ENCODE measurements at places on chromosomes 3 and 15.

DNA sequence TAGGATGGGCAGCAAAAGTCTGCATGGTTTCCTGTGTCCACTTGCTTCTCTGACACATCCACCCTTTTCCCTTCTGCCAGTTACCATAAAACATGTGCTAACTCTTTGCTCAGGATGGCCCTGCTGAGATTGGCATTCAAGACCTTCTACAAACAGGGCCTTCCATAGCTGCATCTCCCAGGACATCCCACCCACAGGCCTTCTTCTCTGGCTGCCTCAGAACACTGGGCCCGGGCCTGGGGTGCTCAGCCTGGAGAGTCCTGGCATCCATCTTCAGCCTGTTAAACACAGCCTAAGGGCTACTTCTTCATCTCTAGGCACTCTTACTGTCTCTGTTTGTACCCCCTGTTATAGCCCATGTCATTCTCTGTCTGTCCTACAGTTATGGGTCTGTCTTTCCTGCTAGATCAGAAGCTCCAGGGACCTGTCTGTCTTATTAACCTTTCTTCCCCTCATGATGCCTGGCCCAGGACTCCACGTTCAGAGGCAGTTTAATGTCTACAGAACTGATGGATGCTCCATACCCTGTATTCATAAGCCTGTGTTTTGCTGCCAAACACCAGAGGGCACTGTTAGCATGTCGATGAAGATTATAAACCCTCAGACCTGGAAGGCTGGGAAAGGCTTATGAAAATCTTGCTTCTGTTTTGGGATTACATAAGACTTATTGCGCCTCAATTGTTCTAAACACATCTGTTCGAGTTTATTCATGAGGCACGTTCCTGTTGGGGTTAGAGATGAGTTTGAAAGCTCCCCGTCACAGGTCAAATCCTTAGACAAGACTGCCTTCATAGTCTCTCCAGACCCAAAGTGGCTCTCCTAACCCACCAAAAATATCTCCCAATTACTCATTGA lies 16.5 kb downstream of the SEMA3G start:
- DNase-seq: peak; percentile 52

- DNase-seq: no peak
Measured at GRCh38 chr3:13628432-13628831, 79.5 kb downstream of the FBLN2 start.

DNA sequence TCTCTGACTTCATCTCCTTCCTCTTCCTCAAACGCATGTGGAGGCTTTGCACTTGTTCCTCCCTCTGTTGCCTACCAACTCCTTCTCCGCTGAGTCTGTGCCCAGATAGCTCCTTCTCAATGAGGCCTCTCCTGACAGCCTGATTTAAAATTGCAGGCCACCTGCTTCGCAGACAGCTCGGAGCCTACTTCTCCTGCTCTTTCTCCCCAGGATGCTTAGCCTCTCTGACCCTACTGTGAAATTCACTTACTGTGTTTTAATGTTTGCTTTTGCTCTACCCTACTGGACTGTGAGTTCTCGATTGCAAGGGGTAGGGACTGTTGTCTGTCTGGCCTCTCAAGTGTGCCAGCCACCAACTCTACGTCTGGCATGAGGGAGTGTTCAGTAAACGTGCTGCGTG lies 83.4 kb downstream of the EEFSEC start:
- DNase-seq: no peak

GRCh38 chr3:124685067-124685466 lies 45.2 kb upstream of the UMPS start:
- no peak for DNase-seq

DNA sequence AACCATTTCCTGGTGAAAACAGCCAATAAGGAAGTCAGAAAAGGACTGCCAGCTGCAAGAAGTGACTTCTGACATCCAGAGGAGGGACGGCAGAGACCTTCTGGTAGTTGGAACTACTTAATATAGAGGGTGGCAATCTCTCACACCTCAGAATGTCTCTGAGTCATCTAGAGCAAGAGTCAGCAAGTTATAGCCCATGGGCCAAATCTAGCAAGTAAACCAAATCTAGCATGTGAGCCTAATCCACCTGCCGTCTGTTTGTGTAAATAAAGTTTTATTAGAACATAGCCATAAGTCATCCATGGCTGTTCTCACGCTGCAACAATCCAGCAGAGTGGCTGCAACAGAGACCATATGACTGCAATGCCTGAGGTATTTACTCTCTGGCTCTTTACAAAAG lies 160.5 kb upstream of the NR2E3 start:
- DNase-seq: no peak

GRCh38 chr3:133412183-133413132 lies 12.6 kb downstream of the BFSP2 start:
- no peak for DNase-seq

DNA sequence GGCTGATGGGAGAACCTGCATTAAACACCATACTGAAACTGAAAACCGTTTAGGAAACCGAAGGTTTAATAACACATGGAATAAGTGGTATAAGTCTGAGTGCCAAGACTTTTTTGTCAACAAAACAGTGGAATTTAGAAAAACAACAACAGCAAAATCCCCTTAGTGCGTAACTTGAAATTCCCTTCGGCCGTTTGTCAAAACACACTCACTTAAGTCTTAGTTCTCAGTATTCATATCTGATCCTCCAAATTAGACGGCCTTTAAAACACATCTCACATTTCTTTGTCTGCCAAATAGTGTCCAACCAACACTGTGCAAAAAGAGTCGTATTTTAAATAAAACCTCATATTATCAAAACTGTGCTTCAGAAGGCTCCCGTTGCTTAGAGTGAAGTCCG lies 64.5 kb downstream of the LRCH3 start:
- DNase-seq: no peak

GRCh38 chr3:5227812-5228211 lies 40.3 kb downstream of the EDEM1 start:
- DNase-seq: no peak

DNA sequence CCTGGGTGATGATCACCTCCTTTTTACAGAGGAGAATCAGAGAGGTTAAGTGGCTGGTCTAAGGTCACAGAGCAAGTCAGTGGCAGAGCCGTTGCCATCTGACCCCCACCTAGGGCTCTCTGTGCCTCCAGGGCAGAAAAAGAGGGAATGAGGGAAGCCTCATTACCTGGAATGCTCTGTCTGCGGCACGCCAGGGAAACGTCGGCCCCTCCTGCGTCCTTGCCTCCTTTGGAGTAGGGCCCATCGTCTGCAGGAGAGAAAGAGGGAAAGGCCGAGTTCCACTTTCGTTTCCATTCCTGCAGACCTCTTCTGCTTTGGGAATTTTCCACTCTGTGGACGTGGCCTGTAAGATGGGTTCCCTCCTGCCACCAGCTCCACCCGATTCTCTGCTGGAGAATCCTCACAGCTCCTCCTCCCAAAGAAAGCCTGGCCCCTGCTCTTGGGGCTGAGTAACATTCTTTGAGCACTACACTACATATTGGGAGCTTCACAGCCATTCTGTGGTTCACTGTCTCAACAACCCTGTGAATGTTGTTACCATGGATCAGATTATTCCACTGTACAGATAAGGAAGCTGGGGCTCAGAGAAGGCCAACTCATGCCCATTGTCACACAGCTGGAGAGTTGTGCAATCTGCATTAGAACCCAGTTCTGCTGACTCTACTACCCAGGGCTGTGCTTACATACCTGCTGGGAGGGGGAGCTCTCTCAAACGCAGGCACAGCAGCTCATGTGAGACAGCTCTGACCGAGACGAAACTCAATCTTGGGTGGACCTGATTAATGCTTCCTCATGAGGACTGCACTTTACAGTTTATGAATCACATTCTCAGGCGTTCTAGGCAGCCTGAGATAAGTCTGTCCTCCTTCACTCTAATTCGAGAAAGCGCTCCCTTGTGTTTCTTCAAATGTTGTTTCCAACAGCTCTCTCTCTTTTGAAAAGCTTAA lies 14.2 kb downstream of the GRIP2 start:
- DNase-seq: no peak

DNA sequence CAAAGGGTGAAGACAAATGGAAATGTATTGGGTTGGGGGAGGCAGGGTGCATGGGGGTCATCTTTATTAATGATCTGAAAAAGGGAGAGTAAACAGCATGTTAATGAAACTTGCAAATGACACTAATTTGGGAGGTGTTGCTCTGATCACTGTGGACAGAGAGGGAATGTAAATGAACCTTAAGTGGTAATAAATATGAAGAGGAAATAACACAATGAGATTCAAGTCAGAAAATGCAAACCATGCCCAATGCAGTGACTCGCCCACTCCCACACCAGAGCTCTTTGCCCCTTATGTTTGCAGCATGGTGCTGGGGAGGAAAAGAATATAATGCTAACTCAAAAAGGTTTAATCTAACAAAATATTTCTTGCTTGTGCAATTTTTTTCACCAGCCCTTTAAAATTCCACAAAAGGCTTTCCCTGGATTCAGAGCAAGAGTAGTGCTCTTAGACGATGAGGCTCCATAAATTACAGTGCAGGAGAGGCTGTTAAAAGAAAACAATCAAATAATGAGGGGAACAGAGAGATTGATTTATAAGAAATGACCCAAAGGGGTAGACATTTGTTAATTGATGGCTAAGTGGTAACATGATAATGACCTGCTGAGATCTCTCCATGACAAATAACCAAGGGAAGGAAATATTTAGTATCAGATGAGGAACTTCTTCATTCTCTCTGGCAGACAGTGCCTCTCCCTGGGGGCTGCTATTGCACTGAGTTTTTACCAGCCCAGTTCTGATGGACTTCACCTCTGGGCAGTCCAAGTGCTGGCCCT lies 210.0 kb upstream of the PPP2R3A start:
- no peak for DNase-seq

GRCh38 chr3:100526613-100527346 lies 34.4 kb downstream of the TMEM45A start:
- DNase-seq: no peak

- DNase-seq: no peak
Measured at GRCh38 chr3:140051019-140051957, 116.3 kb downstream of the CLSTN2 start.
